Stimulated activated CD8-positive, alpha-beta memory T cell treated with anti-CD3 and anti-CD28 coated beads, Interleukin-7, amount 100 ng/mL, for 1 hour (primary cell): ENCODE measurements at places on chromosomes 5 and 9.

- DNase-seq: no peak
Observed at GRCh38 chr5:90654215-90654614, 95.6 kb downstream of the ADGRV1 start.

GRCh38 chr5:6542421-6543345 is 90.2 kb downstream of the NSUN2 start:
- DNase-seq: no peak

GRCh38 chr5:137632716-137633115 is 103.2 kb downstream of the KLHL3 start:
- DNase-seq: no peak

- no peak for DNase-seq
Observed at GRCh38 chr5:52893863-52894262, 95.3 kb upstream of the ITGA2 start.

- no peak for DNase-seq
Observed at GRCh38 chr5:10125116-10125515, 124.6 kb downstream of the ATPSCKMT start.

- DNase-seq: no peak
Observed at GRCh38 chr5:114473541-114473940, 111.7 kb downstream of the KCNN2 start.

GRCh38 chr5:149617760-149618306 is 36.5 kb downstream of the ARHGEF37 start:
- DNase-seq: no peak

GRCh38 chr5:164153469-164154172 is 648.2 kb downstream of the MAT2B start:
- DNase-seq: no peak

DNA sequence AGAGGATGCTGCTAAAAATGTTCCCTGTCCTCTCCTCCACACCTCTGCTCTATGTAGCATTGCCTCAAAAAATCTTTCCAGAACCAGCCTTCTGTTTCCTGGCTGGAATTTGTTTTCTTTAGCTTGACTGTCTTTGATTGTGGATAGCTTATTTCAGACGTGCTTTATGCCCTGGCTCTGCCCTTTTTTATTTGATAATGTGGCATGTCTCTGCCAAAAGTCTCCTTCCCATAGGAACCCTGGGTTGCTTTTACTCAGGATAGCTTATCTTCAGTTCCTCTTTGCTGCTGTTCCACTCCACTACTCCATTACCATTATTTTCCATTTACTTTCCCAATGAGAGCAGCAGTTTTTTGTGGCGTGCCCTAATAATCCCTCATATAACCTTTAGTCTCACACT is 885 bp upstream of the TMEM252 start:
- DNase-seq: no peak

DNA sequence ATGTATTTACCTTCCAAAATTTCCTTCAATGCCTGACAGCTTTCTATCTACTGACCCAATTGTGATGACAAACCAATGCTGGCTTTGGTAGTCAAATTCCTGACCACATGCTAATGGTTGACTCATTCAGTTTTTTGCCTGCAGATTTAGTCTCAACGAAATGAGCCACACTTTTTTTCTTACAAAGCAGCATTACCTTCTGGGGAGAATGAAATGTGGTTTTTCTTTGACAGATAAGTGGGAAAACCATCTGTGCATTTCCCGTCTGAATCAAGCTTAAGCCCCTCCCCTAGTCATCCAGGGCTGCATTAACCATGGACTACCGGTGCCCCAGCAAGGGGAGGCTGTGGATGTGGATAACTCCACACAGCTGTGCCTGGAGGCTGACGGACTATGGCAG is 99.6 kb upstream of the TAF11L2 start:
- DNase-seq: no peak

DNA sequence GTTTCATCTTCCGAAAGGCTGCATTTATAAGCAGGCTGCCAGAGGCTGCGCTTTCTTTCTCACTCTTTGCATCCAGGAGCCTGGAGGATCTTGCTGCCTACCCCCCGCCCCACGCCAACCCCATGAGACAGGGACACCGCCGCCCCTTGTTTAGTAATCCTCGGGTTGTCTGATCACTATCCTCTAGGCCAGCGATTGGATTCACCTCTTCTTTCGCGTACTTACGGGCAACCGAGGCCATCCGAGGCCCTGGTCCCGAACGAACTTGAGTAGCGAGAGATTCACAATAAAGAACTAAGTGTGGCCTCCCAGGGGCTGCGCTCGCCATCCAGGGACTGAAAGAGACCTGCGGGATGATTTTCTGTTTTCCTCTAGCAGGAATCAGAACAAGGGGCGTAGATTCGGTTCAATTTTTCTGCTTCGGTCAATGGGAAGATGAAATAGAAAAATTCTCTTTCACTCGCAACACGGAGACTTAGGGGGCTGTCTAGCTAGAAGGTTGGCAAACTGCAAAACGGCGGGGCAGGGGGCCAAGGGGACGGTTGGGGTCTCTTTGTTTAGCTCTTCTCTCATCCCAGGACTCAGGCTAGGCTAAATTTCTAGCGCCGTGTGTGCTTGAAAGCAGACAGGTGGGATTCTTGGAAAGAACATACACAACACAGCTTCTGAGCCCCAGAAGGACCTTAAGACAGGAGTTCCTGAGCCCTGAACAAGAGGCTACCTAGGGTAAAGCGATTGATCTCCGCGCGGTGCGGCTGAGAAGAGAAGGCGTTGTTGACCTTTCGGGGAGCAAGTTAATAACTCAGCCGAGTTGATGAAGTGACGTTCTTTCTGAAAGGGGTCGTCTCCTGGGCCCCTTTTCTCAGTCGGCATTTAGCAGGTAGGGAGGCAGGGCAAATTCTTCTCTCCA is 5.8 kb upstream of the ISL1 start:
- DNase-seq: no peak

- no peak for DNase-seq
Observed at GRCh38 chr5:7876867-7877266, 7.9 kb downstream of the MTRR start.

DNA sequence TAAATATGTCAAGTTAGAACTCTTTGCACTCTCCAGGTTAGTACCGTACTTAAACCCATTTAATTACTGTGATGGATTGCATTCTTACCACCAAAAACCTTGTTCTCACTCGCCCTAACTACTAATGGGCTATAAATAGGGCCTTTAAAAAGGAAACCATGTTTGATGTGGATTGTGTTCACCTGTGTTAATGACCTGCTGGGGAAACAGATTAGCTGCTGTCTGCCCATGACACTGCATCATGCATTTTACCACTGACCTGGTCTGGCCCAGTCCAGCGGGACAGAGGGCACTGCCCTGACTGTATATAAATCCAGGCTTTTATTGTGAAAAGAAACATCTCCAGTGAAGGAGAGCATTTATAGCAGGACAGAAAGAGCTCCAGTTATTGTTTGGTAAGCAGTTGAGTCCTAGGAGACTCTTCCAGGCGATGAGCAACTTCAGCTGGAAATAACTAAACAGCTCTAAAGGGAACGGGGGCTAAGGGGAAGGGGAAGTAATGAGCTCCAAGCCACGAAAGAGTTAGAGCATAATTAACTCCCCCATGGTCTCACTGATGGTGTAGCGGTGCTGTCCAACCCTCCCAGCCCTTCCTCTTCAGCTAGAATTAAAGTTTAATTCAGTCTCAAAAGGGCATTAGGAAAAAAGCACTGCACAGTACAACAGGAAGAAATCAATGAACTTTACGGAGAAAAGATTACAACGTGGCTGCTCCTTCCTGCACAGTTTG is 303.1 kb downstream of the ENC1 start:
- DNase-seq: no peak

- no peak for DNase-seq
Observed at GRCh38 chr9:124352616-124353015, 62.6 kb downstream of the PSMB7 start.

DNA sequence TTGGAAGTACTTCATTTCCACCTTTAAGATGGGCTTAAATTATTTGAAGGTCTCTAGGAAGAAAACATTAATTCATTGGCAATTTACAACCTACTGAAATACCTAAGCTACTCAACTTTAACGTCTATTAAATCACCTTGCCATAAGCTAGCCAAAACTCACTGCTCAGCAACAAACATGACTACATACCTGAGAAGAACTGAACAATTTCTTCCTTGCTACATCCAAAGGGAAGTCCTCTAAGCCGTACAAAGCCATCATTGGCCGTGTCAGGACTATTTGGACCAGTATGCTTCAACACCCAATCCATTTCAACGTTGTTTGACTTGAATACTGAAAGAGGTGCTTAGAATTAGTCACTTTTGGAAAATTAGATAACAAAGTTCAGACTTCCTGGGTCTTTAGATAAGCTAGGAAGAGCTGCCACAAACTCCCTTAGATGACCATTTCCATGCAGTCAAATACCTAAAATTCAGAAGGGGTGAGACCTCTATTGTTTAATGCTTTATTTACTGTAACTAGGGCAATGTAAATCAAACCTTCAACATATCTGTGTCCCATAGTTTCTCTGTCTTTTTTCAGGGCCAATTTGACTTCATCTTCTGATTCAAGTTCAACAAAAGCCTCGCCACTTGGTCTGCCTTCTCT is 2.6 kb downstream of the HNRNPH1 start:
- DNase-seq: no peak

DNA sequence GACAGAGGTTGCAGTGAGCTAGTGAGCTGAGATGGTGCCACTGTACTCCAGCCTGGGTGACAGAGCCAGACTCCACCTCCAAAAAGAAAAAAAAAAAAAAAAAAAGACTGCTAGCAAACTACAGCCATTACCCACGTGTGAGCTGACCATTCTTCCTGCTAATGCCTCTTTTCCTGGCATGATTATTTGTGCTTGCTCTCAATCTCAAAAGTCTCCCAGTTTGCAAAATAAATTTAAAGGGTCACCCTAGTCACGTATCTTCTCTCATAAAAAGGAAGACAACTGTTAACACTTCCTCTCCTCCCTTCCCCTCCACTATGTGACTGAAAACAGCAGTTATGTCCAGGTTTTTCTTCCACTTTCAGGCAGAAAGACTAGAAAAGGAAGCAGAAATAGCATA is 37.2 kb downstream of the TRIM36 start:
- no peak for DNase-seq

DNA sequence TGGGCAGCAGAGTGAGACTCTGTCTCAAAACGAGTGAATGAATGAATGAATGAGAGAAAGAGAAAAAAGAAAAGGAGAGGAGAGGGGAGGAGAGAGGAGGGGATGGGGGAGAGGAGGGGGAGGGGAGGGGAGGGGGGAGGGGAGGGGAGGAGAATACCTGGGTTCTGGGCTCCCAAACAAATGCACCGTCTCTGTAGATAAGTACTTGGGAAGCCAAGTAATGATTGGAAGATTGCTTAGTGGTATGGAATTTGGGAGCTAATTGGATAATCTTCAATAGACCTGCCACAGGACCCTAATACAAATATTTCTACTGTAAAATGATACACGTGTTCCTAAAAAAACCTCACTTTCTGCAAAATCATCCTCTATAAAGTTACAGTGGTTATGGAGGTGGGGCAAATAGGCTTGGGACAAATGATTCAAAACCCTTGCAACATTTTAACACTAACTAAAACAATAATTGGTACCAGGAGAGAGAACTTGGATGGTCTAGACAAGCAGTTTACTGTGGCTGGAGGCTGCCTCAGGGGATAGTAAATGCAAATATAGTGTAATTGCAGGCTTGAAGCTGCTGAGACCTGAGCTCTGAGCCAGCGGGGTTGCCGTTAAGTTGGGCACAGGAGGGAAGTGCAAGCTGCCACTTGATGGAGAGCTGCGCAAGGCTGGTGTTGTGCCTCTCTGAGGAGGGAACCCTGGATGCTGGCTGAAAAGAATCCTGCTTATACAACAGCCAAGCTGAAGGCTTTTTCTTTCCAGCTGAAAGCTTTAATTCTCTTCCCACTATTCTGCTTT is 3.5 kb downstream of the HEMGN start:
- DNase-seq: no peak

- no peak for DNase-seq
Observed at GRCh38 chr9:28136113-28136512, 562.8 kb upstream of the C9orf72 start.

DNA sequence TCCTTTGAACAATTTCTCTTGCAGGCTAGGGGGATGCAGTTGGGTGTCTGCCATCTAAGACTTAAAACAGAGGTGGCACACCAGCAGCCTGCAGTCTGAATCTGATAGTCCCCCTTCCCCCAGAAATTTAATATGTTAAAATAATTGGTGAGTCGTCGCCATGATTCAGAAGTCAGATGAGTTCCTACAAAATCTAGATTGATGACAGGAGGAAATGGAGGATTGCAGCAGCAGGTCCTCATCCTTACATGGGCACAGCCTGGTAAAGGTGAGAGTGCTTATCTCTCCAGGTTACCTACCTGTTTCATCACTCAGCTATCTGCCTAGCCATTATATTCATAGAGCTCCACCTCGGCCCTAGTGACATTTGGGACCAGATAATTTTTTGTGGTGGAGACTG is 112.3 kb downstream of the PCSK1 start:
- DNase-seq: no peak

GRCh38 chr5:101418713-101419118 is 515.6 kb upstream of the ST8SIA4 start:
- no peak for DNase-seq

GRCh38 chr5:127872494-127872893 is 169.3 kb downstream of the CCDC192 start:
- DNase-seq: no peak

DNA sequence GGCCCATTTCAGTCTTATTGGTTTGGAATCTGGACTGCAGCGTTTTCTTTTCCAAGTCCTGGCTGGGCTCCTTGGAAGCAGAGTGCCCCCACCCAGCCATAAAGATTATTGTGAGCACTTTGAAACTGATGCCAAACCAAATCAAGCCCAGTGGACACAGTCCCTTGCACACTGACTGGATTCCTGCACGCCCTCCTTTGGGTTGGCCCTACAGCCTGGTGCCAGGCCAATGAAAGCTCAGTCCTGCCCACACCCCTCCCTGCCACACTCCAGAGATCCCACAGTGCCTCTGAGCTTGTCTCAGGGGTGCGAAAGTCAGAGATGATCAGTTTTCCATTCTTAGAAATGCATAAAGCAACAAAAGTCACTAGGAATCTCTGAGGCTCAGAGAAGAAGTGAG is 181.9 kb downstream of the CETN3 start:
- no peak for DNase-seq

GRCh38 chr5:34838785-34839714 is at the start of gene TTC23L:
Gene TTC23L, plus strand, starts transcription at chr5:34839164. Its CDS starts 1,508 bp downstream, at chr5:34840672.
- peak; percentile 72 for DNase-seq
